Caudate nucleus (tissue), 63 donors: ENCODE measurements at places on chromosomes 4 and X.

- DNase-seq: no peak
These were observed 21.5 kb downstream of the DNAAF6 start for GRCh38 chrX:107227780-107228485.

- DNase-seq: no peak
These were observed 669.6 kb upstream of the FAM241A start for GRCh38 chr4:111475666-111476065.

GRCh38 chr4:185470501-185471195 is 885 bp downstream of the CCDC110 start:
- peak; percentile 74 for DNase-seq

GRCh38 chrX:44227991-44228390 is 115.5 kb downstream of the EFHC2 start:
- DNase-seq: no peak

DNA sequence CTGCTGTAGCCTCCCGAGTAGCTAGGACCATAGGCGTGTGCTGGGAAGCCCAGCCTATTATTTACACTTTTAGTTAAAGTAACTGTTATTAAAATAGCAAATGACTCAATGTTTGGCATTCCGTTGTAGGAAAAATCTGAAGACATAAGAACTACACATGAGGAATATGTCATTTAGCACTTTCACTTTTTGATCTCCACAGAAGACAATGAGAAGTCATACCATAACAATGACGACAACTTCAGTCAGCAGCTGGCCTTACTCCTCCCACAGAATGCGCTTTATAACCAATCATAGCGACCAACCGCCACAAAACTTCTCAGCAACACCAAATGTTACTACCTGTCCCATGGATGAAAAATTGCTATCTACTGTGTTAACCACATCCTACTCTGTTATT is 6.7 kb downstream of the GPR34 start:
- DNase-seq: no peak

GRCh38 chr4:55358668-55359067 is 12.6 kb downstream of the SRD5A3 start:
- no peak for DNase-seq

- no peak for DNase-seq
These were observed 127.6 kb upstream of the INTU start for GRCh38 chr4:127505203-127505602.

GRCh38 chrX:134528960-134529359 is 69.0 kb downstream of the HPRT1 start:
- no peak for DNase-seq
